ENCODE measurements at places on chromosomes 3 and 15. TPM values are rescaled to one million over a fixed set of nuclear protein-coding genes. Genes with fewer than 3 reads are reported as not detected.

DNA sequence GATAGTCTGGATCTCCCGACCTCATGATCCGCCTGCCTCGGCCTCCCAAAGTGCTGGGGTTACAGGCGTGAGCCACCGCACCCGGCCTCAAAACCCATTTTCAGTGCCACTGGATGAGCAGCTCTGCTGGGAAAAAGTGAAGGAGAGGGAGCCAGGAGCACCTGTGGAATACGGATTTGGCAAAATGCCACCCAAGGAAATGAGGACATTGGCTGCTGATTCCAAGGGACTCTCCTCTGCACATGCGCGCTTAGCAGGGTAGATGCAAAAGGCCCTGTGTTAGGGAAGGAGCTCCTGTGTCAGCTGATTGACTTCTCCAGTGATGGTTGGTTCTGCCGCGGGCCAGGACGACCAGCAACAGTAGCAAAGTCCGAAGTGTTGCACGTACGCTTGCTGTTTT is 43.4 kb upstream of the IGF1R start:
- DNase-seq: no peak

DNA sequence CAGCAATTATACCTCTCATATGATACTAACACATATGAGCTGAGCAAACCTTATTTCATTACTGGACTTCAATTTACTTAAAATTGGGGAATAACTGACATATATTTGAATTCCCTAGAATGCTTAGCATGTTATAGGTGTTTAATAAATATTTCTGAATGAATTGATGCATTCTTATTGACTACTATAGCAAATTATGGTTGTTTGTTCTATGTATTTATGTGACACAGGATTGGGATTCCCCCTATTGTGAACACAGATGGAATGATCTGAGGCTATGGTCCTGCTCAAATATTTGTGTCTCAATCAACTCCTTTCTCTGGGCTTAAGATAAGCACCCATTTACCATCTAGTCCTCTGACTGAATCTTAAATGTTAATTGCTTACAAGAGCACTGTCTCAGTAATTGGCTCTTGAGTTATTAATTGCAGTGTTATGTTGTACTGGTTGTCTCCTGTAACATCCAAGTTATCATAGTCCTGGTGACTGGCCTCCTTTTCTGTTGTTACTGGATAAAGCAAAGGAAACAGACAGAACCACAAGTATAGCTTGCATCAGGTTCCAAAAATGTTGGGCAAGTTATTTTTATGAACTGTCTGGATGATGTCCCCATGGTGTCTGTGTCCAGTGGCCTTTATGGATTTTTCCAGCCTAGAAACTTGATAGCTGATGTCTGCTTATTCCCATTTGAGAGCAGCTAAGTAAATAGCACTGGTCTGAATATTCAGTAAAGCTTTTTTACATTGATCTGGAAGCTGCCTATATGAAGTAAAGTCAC is 2.3 kb upstream of the UACA start:
- no peak for DNase-seq

RPL14 gene
- 332 TPM for total RNA-seq

GRCh38 chr3:71033681-71034220 is 549.8 kb downstream of the FOXP1 start:
- DNase-seq: no peak

- DNase-seq: no peak
Observed at GRCh38 chr3:144953959-144954358, 982.3 kb downstream of the DIPK2A start.

OGG1 gene
- 31.2 TPM for total RNA-seq

- no peak for DNase-seq
Observed at GRCh38 chr15:29883126-29883525, 60.9 kb upstream of the TJP1 start.

GRCh38 chr15:58487724-58488120 is 55.9 kb downstream of the LIPC start:
- no peak for DNase-seq

- peak; percentile 15 for DNase-seq
Observed at GRCh38 chr15:79130535-79131130, 40.1 kb upstream of the RASGRF1 start.

DNA sequence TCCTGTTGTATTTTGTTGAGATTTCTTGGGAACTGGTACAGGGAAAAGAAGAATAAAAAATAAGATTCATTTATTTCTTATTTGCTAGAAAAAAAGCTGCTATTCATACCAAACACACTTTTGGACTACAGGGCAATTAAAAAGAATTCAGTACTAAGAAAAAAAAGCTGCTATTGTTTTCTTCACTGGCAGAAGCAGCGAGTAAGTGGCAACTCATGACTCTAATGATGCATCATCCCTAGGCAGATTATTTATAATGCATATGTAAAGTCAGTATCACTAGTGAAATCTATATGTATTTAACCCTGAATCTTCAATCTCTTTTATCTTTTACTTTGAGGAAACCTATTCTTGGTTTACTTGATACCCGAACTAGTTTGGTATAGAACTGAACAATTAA is 15.2 kb downstream of the PFN2 start:
- no peak for DNase-seq

SYNM gene
- not detected for total RNA-seq

DNA sequence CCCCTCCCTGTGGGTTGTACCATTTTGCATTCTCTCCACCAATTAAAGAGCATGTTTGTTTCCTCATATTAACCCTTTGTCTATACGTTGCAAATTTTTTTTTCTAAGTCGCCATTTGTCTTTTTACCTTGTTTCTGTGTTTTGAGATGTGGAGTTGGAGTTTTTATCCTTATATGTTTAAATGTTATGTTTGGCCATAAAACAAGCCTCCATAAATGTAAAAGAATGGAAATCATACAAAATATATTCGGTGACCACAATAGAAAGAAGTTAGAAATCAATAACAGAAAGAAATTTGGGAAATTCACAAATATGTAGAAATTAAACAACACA is 29.2 kb downstream of the LRRK1 start:
- no peak for DNase-seq

DNA sequence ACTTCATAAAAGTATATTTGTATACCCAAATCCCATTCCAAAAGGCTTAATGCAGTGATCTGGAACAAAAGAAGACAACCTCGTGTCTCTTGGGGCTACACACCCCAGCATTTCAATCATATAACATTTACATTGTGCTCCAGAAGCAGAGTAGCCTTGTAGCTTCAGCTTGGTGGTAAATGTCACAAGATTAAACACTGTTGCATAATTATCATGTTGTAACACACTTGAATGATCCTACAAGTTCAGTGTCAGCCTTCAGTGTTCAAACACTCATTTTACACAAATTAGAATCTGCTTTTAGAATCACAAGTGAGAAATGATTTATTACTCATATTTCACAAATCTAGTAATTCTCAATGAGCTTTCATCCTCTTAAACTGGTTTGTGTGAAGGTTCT is 122.6 kb downstream of the CNTN3 start:
- no peak for DNase-seq

RNU5B-1 gene
- not detected for total RNA-seq

DNA sequence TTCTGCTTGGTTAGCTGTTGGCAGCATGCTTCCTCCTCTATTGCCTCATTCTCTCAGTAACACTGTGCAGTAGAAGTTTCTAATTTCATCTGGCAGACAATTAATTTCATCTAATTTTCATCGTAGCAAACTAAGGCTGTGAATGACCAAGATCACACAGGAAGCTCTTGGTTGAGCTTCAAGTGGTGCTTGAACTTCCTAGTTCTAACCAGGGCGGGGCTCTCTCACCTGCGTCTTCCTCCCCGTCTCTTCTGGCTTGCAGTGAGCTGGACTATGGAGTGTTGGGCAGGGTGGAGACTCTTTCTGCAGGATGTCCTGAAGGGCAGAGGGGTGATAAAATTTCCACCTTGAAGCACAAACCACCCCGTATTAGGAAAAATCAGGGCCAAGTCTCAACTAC is 2.0 kb upstream of the IL16 start:
- DNase-seq: peak; percentile 10

AGBL1 gene
- total RNA-seq: not detected

NKIRAS1 gene
- total RNA-seq: 1.2 TPM
